Ureter (tissue), 1 donor: ENCODE measurements at places on chromosomes 11 and 22. TPM values are rescaled to one million over a fixed set of nuclear protein-coding genes. Genes with fewer than 3 reads are reported as not detected.

DNA sequence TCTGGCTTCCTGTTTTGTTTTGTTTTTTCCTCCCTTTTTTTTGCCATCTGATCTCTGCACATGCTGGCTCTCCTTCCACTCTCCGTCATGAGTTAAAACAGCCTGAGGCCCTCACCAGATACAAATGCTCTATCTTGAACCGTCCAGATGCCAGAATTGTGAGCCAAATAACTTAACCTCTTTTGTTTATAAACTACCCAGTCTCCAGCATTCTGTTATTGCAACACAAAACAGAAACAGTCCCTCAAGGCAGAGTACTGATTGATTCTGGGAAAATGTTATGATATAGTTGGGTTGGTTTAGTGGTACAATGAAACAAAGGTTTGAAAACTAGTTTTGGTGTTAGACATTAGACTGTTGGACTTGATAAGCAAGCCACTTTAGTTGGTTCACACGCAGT is 1390.0 kb upstream of the RAG2 start:
- no peak for DNase-seq

DNA sequence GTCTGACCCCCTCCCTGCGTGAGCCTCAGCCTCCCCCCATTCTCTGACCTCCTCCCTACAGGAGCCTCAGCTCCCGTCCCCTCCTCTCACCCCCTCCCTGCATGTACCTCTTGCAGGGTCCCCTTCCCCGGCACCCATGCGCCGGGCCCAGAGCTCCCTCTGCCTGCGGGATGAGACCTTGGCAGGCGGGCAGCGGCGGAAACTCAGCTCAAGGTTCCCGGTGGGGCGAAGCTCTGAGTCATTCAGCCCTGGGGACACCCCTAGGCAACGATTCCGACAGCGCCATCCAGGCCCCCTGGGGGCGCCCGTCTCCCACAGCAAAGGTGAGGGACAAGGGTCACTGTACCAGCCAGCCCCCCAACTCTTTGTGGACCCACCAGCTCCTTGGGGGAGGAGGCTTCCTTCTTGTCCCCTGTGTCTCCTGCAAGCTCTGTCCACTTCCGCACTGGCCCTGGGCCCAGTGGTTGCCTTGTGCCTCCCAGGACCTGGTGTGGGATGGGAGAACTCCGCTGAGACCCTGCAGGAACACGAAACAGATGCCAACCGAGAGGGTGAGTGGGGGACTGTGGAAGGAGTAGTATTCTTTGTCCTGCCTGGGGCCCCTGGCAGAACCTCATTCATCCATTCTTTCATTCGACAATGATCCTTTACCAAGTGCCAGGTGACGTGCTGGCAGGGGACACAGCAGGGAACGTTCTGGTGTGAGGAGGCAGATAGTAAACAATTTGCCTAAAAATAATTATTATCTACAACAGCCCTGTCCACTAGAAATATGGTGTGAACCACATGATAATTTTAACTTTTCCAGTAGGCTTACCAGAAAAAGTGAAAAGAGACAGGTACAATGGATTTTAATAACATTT is 3.7 kb upstream of the RPS6KA4 start:
- peak; percentile 86 for DNase-seq

DNA sequence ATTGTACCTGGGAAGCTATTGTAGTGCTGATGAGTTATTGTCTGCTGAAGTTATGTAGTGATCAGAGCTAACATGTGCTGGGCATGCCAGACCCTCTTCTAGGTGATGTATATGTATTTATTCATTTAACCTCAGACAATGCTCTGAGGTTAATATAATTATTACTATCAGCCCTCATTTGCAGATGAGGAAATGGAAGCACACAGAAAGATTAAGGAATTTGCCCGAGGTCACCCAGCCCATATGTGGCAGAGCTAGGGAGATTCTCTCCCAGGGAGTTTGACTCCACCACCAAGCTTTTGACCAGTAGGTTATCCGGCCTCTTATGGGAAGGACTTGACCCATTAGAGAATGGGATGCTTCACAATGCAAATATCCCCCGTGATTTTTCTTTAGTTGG is 114.2 kb upstream of the NAV2 start:
- DNase-seq, result no peak

- no peak for DNase-seq
Measured at GRCh38 chr22:41845380-41846267, 12.7 kb downstream of the SREBF2 start.

Gene CD3D
- 10.4 TPM for total RNA-seq

- DNase-seq, result no peak
Measured at GRCh38 chr11:118996926-118997626, 862 bp upstream of the CENATAC start.

Gene C22orf42
- total RNA-seq, result not detected

- no peak for DNase-seq
Measured at GRCh38 chr11:12508151-12508751, 130.9 kb downstream of the PARVA start.

Gene TRPC6
- 5.8 TPM for total RNA-seq

GRCh38 chr11:17607591-17608570 is 60.8 kb downstream of the OTOG start:
- DNase-seq, result no peak

- DNase-seq, result no peak
Measured at GRCh38 chr11:2076441-2076840, 62.7 kb downstream of the IGF2 start.

Gene ANKK1
- 1.4 TPM for total RNA-seq

Gene P2RX6
- total RNA-seq, result 5.7 TPM
